ENCODE measurements at places on chromosomes 1 and 21.

GRCh38 chr1:119829625-119830024 lies 18.4 kb upstream of the REG4 start:
- no peak for DNase-seq

DNA sequence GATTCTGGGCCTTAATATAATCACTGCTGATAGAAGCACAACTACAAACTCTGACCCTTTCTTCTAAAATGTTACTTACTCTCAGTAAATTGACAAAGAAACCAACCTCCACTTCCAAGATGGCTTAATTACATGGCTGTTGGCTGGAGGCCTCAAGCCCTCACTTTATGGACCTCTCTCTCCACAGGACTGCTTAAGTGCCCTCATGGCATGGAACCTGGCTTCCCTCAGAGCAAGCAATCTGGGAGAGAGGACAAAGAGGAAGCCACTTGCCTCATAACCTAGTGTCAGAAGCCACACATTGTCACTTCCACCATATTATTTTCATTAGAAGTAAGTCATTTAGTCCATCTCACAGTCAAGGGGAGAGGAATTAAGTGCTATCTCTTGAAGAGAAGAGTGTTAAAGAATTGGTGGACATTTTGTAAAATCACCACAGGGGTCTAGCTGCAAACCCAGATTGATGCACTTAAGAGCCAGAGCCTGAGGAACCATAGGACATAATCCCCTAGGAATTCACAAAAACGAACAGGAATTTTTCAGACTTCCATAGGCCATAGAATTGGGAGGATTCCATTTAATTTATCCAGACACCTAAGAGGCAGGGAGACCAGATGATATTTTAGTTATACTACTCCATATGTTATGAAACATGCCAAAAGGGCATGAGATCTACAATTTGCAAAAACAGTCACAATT lies 97.5 kb upstream of the TNFSF4 start:
- DNase-seq = no peak

GRCh38 chr1:234861761-234862160 lies 251.8 kb upstream of the IRF2BP2 start:
- no peak for DNase-seq

DNA sequence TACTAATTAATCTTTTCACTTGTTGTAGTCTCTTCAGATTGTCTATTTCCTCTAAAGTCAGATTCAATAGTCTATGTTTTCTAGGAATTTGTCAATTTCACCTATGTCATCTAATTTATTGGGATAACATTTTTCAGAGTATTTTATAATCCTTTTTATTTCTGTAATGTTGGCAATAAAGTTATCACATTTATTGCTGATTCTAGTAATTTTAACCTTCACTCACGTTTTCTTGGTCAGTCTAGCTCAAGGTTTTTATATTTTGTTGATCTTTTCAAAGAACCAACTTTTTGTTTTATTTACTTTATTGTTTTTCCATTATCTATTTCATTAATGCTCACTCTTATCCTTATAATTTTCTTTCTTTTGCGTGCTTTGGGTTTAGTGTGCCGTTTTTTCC lies 97.9 kb upstream of the GNG12 start:
- no peak for DNase-seq

- DNase-seq = no peak
These were observed 83.1 kb upstream of the ERRFI1 start for GRCh38 chr1:8109216-8109615.

- DNase-seq = no peak
These were observed 98.3 kb downstream of the CD58 start for GRCh38 chr1:116472431-116472961.

- no peak for DNase-seq
These were observed 157.1 kb upstream of the NRIP1 start for GRCh38 chr21:15221799-15222386.

DNA sequence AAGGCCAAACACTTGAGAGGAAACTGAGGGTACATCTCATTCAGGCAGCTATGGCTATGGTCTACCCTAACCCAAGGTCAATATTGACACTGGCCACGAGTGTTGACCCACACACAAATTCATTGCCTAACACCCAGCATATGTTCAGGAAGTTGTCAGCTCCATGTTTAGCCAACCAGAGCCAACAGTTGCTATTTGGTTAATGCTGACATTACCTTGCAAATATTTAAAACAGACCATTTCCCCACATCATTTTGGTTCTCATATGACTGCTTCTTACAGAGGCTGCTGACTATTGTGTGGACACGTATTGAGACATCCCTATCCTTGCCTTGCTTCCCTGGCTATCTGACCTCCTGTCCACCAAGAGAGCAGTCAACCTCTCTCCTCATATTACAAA lies 97.3 kb downstream of the LMX1A start:
- DNase-seq = no peak

DNA sequence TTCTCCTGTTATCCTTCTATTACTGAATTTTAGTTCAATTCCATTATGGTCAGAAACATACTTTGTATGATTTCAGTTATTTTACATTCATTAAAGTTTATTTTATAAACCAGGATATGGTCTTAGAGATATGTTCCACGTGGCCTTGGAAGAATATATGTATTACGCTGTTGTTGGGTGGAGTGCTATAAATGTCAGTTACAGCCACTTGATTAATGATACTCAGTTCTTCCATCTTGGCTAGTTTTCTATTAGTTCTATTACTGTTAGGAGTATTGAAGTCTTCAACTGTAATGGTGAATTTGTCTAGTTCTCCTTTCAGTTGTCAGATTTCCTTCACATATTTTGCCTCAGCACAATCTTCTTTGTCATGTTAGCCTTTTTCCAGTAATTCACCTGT lies 26.7 kb downstream of the CCSAP start:
- DNase-seq = no peak

- no peak for DNase-seq
These were observed 6.4 kb downstream of the FOXD3 start for GRCh38 chr1:63328781-63329180.
